ENCODE measurements at places on chromosomes 1 and 21.

GRCh38 chr1:183640193-183640592 lies 4.6 kb upstream of the ARPC5 start:
- no peak for DNase-seq

GRCh38 chr1:48777219-48777895 lies 666 bp upstream of the BEND5 start:
- no peak for DNase-seq

DNA sequence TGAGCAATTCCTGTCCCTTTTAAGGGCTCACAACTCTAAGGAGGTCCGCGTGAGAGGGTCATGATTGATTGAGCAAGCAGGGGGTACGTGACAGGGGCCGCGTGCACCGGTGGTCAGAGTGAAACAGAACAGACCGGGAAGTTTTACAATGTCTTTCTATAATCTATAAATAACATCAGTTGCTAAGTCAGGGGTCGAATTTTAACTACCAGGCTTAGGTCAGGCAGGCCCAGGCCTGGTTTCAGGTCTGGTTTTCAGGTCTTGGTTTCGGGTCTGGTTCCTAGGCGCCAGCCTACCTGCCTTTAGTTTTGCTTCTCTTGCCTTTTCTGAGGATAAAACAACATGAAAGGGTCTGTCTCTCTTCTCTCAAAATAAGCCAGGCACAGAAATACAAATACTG lies 476.0 kb upstream of the CAMK1G start:
- DNase-seq, result no peak

- no peak for DNase-seq
These were observed 69.5 kb downstream of the LHX8 start for GRCh38 chr1:75203415-75204277.

- no peak for DNase-seq
These were observed 1412.7 kb downstream of the KCNT2 start for GRCh38 chr1:195195423-195196057.

- DNase-seq, result no peak
These were observed 100.2 kb downstream of the LRRC53 start for GRCh38 chr1:74412244-74412643.

GRCh38 chr1:7553042-7553690 lies 217.9 kb upstream of the VAMP3 start:
- no peak for DNase-seq

- DNase-seq, result no peak
These were observed 1.2 kb upstream of the EXTL1 start for GRCh38 chr1:26020330-26020768.

- no peak for DNase-seq
These were observed 41.1 kb downstream of the SLC9A1 start for GRCh38 chr1:27113861-27114260.

DNA sequence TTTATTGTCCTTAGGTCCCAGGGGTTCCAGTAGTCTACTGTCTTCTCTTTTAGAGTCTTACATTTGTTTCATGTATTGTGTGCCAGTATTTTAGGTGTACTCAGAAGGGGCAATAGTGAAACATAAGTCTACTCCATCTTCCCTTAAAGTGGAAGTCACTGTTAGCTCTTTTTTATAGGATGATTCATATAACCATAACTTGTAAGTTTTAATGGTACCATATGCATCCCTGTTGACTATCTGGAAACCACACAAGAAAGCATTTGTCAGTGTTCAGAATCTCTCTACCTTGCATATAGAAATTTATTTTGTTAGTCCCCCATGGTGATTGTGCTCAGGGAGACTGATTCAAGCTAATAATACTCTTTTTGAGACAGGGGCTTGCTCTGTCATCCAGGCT lies 149.9 kb downstream of the HS2ST1 start:
- DNase-seq, result no peak

- DNase-seq, result no peak
These were observed 102.3 kb downstream of the RPE65 start for GRCh38 chr1:68347415-68347814.

GRCh38 chr1:70990469-70991253 lies 57.0 kb downstream of the PTGER3 start:
- DNase-seq, result no peak

GRCh38 chr21:38495696-38496095 lies 2.6 kb downstream of the ERG start:
- DNase-seq, result no peak

DNA sequence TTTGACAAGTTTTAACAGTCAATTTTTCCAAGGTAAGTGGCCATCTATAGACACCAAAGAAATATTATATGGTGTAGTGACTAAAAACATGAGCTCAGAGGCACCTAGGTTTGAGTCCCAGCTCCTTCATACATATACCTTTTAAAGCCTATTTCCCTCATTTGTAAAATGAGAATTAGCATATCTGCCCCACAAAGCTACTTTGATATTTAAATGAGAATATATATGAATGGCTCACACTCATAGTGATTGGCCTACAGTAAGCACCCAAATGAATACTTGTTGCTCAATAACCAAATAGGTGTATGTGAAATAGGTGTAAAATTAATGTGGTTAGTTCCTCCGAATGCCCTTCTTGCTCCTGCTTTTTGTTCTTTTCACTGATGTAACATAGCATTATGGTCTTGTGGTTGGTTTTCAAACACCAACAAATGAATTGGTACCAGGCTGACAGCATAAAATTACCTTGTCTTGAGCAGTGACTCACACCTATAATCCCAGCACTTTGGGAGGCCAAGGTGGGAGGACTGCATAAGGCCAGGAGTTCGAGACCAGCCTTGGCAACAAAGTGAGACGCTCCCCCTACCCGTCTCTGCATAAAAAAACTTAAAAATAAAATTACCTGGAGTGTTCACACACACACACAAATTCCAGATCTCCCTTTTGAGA lies 25.3 kb downstream of the CNIH4 start:
- no peak for DNase-seq

DNA sequence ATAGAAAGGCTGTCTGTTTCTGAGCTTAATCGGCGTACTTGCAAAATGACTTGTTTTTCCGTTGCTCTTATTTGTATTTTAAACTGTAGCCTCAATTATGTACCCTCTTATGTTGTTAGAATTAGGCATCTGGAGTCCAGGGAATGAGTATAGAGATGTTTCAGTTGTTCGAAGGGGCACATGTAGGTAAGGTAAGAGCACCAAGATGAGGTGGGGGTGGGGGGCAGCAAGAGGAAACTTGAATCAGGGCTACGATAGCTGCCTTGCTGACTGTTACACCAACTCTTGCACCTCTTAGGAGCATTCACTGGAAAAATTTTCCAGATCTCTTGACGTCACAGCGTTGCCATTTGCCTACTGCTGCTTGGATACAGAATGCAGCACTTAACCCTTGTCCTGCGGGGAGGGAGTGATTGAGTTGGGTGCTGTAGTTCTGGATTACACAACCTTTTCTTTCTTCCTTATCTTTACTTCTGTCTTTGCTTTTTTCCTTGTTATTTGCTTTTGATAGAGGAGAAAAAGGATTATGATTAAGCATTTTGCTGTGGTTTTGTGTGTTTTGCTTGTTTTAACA lies 3.2 kb downstream of the ATP1B1 start:
- DNase-seq, result no peak

DNA sequence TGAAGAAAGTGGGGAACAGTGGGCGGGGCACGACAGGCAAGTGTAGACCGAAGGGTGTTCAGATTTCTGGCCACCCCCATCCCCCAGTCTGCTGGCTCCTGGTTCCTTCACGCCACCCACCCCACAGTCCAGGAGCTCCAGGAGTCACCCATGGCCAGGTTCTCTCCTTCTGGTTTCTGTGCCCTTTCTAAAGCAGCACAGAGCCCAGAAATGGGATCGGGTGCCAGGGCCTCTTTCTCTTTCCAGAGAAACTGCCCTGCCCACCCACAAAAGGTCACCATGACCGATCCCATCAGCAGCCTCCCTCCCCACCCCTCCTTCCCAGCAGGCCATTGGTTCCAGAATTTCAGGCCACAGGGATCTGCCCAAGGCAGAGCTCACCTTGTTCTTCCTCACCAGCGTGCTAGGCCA lies 3.2 kb upstream of the CELSR2 start:
- no peak for DNase-seq

DNA sequence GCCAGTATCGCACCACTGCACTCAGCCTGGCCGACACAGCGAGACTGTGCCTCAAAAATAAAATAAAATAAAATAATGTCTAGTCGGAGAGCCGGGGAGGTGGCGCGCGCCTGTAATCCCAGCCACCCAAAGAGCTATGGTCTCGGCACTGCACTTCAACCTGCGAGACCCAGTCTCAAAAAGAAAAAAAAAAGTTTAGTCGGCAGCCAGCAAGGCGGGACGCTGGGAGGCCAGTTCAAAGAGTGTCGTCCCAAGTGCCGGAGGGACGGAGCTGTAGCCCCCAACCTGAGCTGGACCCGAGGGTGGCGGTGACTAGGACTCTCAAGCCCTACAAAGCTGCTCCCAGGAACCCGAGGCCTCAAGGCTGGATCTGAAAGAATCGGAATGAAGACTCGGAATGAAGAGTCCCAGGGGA lies 632 bp upstream of the FALEC start:
- no peak for DNase-seq

- DNase-seq, result no peak
These were observed 8.7 kb downstream of the SORT1 start for GRCh38 chr1:109388884-109389637.

- DNase-seq, result no peak
These were observed 41.1 kb downstream of the EPHA2 start for GRCh38 chr1:16114527-16115467.

GRCh38 chr21:42314616-42315295 lies 453 bp downstream of the TFF3 start:
- DNase-seq, result no peak

GRCh38 chr1:14925336-14926136 lies 228.0 kb upstream of the TMEM51 start:
- no peak for DNase-seq
